ENCODE measurements at places on chromosomes 2 and 18.

DNA sequence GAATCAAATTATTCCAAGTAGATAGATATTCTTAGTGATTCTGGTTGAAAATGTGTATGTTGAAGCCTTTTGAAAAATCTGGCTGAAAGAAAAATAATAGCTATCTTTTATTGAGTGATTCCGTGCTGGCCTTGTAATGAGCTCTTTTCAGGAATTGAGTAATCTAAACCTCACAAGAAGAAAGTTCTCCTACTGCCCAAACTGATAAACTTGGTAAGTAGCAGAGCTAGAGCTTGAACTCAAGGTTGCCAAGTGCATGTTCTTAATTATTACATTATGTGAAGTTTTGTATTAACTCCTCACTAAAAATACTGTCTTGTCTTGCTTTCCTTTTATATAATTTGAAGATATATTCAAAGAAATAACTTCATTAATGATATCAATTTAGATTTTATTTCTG is 1.6 kb upstream of the PPP1R1C start:
- DNase-seq, result no peak

DNA sequence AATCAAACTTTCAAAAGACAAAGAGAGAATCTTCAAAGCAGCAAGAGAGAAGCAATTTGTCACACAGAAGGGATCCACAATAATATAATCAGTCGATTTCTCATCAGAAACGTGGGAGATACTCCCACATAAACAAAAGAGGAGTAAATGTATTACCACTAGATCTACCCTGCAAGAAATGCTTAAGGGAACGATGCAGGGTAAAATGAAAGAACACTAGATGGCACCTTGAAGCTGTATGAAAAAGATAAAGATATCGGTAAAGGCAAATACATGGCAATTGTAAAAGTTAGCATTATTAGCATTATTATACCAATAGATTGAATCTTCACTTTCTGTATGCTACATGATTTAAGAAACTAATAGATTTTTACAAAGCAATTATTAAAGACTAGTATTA is 677.0 kb downstream of the SUCLG1 start:
- DNase-seq, result no peak

DNA sequence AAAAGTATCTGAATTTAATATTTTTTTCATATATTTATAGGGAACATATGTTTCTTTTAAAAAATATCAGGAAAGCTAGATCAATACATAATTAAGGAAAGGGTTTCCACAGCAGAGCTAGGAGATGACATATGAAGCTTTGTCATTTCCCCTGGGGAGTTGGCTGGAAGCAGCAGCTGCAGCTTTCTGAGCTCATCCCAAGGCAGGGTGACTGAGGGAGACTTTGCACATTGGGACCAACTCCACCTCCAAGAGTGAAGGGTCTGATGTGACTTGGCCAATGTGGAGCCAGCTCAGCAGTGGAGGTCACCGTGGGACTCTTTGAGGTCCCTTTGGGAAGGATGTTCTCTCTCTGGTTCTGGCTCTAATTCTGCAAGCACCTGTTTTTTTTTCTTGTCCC is 315.1 kb downstream of the RDH14 start:
- no peak for DNase-seq

DNA sequence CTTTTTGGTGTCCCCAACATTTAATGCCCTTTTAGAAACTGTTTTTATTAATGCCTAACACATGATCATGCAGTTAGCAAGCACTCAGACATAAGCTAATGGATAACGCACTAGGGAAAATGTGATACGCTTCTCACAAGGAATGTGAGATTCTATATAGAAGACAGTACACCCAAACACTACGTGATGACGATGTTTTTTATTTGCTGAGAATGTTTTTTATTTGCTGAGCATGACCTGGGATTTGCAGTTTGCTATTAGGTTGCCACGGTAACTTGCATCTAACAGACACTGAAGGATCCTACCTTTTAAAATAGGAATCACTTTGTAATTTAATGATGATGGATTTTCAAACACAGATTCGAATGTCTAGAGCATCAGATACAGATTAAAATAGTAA is 4.9 kb downstream of the SMC6 start:
- no peak for DNase-seq

DNA sequence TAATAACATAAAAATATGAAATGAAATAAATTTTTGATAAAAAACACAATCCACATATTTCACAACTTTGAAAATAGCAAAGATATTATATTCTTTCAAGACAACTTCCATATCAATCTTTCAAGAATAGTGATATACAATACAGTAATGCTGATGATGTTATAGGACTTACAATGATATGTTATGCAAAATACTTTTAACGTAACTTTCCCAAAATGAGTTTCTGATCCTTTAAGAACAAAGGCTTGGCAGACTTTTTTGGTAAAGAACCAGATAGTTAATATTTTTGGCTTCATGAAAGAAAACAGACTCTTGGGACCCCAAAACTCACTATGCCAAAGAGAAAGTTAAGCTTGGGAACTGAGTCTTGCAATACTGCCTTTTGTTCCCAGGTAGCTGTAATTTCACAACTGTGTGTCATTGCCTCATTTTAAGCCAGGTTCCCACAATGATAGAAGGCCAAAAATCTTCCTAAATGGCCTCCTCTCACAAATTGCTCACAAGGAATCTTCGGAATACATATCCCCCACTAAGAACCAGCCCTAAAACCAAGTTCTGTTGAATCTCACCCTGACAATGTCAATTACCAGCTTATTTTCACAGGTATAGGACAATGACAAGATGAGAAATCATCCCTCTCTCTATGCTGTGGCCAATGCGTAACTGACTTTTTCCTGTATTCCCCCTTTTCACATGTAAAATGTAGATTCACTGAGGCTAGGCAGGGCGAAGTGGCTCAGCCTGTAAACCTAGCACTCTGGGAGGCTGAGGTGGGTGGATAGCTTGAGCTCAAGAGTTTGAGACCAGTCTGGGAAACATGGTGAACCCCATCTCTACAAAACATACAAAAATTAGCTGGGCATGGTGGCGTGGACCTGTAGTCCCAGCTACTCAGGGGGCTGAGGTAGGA is 54.8 kb upstream of the STRN start:
- DNase-seq, result no peak

GRCh38 chr18:45332871-45333270 is 282.4 kb upstream of the SLC14A2 start:
- no peak for DNase-seq

GRCh38 chr2:15808204-15808910 is 132.0 kb upstream of the MYCN start:
- no peak for DNase-seq

GRCh38 chr2:226131299-226131784 is 668.3 kb downstream of the IRS1 start:
- DNase-seq, result no peak

GRCh38 chr2:155157065-155157464 is 458.6 kb downstream of the KCNJ3 start:
- no peak for DNase-seq

GRCh38 chr2:195049372-195050031 is 607.5 kb upstream of the SLC39A10 start:
- no peak for DNase-seq

GRCh38 chr2:3595404-3595803 is 492 bp downstream of the COLEC11 start:
- DNase-seq, result no peak

DNA sequence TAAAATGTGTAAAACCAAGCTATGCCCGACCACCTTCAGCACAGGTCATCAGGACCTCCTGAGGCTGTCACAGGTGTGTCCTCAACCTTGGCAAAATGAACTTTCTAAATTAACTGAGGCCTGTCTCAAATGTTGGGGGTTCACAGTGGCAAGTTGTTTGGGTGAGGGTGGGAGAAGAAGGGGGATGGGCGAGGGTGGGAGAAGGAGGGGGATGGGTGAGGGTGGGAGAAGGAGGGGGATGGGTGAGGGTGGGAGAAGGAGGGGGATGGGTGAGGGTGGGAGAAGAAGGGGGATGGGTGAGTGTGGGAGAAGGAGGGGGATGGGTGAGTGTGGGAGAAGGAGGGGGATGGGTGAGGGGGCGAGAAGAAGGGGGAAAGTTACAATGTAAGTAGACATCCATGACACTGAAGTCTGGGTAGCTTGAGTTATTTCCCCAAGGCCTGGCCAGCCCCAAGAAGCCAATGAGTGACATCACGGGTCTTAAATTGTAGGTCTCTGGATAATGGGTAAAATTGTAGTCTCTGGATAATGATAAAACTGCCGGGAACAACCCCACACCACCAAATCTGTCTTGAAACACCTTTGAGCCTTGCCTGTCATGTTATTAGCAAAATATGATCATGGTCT is 56.3 kb downstream of the TIMM21 start:
- no peak for DNase-seq

- no peak for DNase-seq
These were observed 127.2 kb downstream of the FAM161A start for GRCh38 chr2:61726456-61727209.

DNA sequence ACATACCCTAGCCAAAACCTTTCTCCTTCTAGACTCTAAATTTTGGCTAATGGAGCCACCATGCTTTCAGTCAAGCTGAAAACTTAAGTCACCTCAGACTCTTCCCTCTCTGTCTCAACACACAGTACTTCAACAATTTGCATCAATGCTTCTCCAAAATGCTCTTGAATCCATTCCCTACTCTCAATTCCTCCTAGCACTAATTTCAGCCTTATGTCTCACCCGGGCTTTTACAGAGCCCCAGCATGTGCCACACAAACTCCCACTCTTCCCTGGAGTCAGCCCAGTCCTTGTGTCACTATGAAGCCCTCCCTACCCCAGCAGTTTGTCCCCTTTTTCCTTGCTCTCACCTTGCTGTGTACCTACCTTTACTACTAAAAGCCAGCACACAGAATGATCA is 38.7 kb downstream of the AAK1 start:
- DNase-seq, result no peak

DNA sequence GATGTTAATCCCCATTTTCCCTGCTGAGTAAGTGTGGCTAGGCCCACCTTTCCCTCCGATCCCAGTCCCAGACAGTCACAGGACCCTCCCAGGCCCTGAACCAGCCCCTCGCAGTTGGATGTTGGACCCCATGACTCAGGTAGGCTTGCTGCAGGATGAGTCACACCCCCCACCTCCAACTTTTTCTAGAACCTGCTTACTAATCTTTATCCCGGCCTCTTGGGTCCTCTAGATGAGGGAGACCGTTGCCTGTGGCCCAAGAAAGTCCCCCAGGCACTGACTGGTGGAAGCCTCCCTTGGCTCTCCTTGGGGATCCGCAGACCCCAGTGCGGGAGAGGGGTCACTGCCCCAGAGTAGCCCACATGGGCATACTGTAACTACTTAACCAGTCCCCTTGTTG is 98.5 kb downstream of the SMAD7 start:
- DNase-seq, result no peak

GRCh38 chr18:5630057-5630899 is 86.5 kb upstream of the EPB41L3 start:
- DNase-seq, result no peak

DNA sequence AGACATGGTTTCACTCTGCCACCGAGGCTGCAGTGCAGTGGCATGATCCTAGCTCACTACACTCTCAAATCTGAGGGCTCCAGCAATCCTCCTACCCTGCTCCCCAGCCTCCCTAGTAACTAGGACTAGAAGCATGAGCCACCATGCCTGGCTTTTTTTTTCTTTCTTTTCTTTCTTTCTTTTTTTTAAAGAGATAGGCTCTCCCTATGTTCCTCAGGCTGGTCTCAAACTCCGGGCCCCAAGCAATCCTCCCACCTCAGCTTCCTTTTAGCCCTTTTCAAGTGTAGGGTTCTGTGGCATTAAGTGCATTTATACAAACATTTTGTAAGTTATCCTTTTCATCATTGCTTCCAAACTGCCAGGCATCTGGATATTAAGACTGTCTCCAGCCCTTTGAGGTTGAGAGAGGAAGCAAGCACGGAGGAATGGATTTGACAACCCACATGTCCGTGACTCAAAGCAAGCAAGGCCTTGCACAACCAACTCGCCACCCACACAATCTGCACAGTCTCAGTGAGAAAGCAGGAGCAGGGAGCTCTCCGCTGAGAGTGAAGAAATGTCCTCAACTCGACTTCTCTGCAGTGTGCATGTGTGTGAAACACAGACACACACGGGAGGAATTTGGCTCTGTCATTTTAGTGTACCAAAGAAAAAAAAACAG is 65.6 kb downstream of the ATP8B1 start:
- DNase-seq, result peak; percentile 90

- no peak for DNase-seq
These were observed 13.3 kb downstream of the PPP4R3B start for GRCh38 chr2:55604027-55604565.

DNA sequence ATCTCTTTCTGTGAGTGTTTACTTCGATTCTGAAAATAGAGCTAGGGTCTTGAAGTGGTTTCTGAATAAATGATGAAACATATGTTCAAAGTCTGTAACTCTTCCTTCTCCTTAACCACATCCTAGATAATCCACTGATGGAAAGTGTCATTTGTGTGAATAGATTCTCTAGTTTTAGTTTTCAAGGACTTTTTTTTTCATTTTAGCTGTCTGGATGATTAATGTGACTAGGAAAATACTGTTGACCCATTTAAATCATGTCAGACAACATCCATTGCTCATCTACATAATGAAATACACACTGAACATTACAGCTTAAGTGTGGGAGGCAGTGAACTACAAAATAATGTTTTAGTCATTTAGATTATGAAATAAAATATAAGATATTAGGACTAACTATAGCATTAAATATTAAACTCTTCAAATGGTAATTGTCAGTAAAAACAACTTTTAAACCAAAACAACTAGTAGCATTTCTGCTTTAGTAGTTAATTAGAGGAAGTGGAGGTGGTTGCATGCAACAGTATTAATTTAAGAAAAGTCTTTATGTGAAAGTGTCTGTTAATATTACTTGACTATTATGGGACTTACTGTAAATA is 39.1 kb upstream of the DLX1 start:
- DNase-seq, result no peak

GRCh38 chr2:155714983-155715382 is 617.5 kb downstream of the NR4A2 start:
- DNase-seq, result no peak

- DNase-seq, result no peak
These were observed 131.7 kb downstream of the MYCN start for GRCh38 chr2:16071865-16072637.

DNA sequence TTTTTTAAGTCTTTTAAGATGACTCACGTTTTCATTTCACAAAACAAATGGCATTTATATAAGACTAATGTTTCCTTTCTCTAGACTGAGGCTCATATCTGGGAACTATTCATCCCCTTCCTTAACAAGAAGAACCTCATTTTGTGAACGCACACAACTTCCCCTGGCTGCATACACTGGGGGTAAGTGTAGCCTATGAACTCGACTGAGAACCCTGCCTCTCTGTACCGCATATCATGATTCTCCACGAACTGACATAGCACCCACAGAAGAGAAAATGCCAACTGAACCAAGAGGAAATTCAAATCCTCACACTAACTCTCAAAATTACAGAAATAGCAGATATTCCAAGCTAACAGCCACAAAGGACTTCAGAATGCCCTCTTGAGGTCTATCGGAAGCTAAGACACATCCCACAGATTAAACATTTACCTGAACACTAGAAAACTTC is 236.7 kb downstream of the TCF4 start:
- no peak for DNase-seq

- no peak for DNase-seq
These were observed 19.0 kb upstream of the SAG start for GRCh38 chr2:233288663-233289062.

DNA sequence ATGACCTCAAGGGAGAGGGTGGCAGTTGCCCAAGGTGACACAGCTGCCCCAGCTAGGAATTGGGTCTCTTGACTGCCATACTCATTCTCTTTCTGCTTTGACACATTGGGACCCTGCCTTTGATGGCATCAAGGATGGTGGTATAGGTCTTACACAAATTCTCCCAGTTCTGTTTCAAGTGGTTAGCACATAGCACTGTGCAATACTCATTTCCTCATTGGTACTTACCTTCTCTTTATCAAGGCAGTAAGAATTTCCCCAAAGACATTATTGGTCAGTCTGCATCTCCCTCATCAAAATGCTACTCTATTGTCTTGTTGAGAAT is 35.9 kb upstream of the CCDC93 start:
- DNase-seq, result no peak

Measured in coronary artery (tissue), 2 donors.